Stimulated activated CD8-positive, alpha-beta memory T cell treated with anti-CD3 and anti-CD28 coated beads, Interleukin-7, amount 100 ng/mL, for 1 hour (primary cell): ENCODE measurements at places on chromosomes 13 and 19.
A peak's percentile ranks its signal among the peaks of the same experiment; 100 is the strongest.

DNA sequence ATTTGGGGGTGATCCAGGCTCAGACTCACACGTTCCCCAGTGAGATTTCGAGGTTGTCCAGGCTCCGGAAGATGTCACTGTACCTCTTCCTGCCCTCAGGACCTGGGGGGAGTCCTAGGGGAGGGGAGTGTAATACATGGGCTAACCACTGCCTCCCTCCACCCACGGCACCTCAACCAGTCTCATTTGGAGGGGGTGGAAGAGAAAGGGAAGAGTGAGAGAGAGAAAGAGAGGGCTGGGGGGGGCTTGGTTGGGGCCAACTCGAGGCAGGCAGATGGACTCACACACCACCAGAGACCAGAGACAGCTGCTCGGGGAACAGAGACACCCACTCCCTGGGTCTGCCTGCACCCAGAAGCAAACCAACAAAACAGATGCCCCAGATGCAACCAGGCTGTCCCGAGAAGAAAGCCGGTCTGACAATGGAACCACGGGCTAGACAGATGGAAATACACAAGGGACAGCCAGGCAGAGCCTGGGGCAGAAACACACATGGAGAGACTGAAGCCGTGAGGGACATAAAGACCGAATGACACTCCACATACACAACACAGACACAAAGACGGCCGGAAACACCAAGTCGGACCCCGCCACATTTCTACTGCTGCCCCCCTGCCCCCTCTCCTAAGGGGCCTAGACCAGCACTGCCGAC is 825 bp downstream of the GMIP start:
- no peak for DNase-seq

DNA sequence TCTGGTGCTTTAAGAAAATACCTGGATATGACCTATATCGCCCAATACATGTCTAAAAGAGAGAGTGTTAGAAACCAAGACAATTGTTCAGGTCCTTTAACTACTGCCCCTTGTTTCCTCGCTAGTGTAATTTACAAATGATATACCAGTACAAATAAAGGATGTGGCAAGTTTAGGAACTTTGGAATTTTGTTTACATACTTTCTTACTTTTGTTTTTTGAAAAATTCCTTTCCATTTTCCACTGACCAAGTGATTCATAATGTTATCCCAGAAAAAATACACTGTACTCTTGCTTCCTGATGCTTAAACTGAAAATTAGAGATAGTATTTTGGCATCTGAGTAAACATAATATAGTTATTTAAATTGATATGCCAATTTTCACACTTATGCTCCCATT is 96.8 kb upstream of the CSNK1A1L start:
- DNase-seq, result no peak

DNA sequence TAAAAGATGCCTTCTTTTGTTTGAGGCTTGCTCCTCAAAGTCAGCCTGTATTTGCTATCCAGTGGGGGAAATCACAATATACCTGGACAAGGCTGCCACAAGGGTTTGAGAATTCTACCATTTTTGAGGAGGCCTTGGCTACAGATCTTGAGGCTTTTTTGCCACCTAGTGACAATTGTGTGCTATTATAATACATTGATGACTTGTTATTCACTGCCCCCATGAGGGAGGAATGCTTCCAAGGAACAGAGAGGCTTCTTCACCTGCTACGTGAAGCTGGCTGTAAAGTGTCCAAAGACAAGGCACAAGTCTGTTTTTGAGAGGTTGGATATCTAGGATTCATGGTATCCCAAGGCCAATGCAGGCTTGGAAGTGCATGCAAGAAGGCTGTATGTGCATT is 72.5 kb downstream of the ZNF708 start:
- no peak for DNase-seq

- no peak for DNase-seq
Measured at GRCh38 chr19:5018224-5019015, 49.5 kb downstream of the KDM4B start.

- no peak for DNase-seq
Measured at GRCh38 chr13:106612688-106613087, 44.8 kb upstream of the ARGLU1 start.

DNA sequence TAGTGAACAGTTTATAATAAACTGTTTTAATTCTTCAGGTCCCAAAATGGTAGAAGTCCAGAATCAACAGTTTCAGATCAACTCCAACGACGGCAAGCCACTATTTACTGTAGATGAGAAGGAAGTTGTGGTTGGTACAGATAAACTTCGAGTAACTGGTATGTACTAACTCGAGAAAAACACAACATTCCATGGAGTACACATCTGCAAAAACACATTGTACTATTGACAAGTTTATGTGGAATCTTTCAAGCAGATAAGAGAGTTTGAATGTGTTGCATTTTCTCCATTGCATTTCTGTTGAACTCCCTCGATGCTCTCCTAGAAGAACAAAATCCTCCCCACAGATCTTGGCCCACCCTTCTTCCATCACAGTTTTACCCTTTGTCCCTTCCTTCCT is 98.5 kb downstream of the SGCG start:
- no peak for DNase-seq

DNA sequence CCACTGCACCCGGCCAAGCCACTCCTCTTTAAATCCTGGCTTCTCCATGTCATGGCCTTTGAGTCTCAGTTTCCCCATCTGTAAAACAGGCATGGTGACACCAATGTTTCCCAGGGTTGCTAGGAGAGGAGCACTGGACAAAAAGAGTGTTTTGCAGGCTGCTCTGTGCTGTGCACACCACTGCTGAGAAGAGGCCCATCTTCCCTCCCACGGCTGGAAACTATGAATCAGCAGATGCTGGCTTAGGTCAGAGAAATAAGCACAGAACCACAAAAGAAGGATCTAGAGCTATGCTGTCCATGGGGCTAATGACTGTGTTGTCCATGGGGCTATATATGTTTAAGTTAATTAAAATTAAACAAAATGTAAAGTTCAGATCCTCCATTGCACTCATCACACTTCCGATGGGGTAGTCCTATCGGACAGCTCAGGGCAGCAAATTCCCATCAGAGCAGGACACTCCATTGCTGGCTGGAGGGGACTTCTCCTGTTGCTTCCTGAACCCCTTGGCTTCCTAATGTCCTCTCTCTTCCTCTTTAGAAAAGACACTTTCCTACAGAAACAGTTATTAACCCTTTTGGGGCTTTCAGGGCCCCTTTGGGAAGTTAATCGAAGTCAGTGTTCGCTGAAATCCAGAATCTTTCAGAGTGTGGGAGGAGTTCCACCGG is 37.1 kb downstream of the TSHZ3 start:
- DNase-seq, result no peak

GRCh38 chr19:44757735-44758505 is 9.4 kb downstream of the BCL3 start:
- no peak for DNase-seq

DNA sequence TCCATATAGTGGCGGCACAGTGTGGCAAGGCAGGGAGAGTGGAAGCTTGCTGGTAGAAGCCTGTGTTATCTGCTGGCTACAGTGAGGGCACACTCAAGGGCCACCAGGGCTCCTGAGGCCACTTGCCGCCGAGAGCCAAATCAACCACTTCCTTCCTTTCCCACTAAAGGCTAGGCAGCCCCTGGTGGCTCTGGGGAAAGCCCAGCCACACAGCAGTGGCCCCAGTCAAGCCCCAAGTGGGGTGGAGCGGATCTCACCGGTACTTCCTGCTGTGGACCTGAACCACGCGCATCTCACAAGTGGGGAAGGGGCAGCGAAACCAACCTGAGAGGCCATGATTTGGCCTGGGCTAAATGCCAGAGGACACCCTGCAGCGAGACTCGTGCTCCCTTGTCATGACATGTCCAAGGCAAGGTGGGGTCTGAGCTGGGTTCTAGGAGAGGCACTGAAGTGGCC is 21.9 kb upstream of the SLC35E1 start:
- DNase-seq, result peak; percentile 23

- no peak for DNase-seq
Measured at GRCh38 chr13:109764470-109765291, 21.7 kb downstream of the IRS2 start.

GRCh38 chr13:107765724-107766401 is 449.5 kb downstream of the LIG4 start:
- no peak for DNase-seq

- DNase-seq, result no peak
Measured at GRCh38 chr13:110702089-110702488, 3.8 kb downstream of the CARS2 start.

GRCh38 chr19:34171539-34171876 is 796 bp upstream of the LSM14A start:
- DNase-seq, result no peak

- no peak for DNase-seq
Measured at GRCh38 chr13:112153846-112154245, 86.9 kb downstream of the SOX1 start.

- DNase-seq, result no peak
Measured at GRCh38 chr19:11563532-11563931, 4.5 kb upstream of the ELOF1 start.

GRCh38 chr13:48839171-48839570 is 136.5 kb upstream of the FNDC3A start:
- no peak for DNase-seq

DNA sequence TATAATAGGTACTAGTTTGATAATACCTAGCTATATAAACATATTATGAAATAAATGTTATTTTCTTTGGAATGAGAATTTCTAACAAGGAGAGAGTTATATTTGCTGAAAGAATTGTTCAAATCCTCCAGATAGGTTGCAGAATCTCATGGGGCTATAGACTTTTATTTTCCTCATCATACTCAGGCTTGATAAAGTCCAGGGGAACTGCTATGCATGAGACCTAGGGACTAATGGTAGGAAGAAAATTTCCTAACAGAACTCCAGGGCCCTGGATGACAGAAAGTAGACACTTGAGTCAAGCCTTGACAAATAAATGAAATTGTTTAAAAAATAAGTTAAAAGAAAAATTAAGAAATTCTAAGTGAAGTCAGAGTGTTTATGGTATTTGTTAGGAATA is 138.5 kb upstream of the DACH1 start:
- DNase-seq, result no peak

- DNase-seq, result no peak
Measured at GRCh38 chr13:32645854-32646253, 59.6 kb downstream of the PDS5B start.

GRCh38 chr13:27341616-27342015 is 71.0 kb downstream of the RASL11A start:
- DNase-seq, result no peak

- DNase-seq, result no peak
Measured at GRCh38 chr19:12800923-12801465, 606 bp downstream of the PRDX2 start.

- no peak for DNase-seq
Measured at GRCh38 chr13:110813646-110814624, 100.4 kb downstream of the ING1 start.
